ENCODE measurements at places on chromosomes 6 and 20. TPM values are rescaled to one million over a fixed set of nuclear protein-coding genes. Genes with fewer than 3 reads are reported as not detected.

DNA sequence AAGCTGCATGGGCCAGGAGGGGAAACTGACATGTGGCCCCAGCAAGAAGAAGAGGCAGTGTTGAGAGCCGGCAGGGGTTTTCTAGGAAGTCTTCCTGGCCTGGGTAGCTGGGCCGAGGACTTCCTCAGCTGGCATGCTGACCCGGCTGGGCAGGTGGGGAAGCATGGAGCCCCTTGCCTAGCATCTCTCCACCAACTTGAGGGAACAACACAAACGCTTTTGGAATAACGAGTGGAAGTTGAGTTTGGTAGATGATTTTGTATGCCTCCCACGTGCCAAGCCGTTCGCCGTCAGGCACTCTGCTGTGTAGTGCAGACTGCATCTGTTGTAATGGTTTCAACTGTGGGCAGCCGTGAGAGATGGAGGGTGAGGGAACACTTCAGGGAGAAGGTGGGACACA lies 7.3 kb downstream of the TMEM181 start:
- no peak for DNase-seq

The OR2J3 gene
- total RNA-seq = not detected

- DNase-seq = no peak
These were observed 345.3 kb downstream of the CDKAL1 start for GRCh38 chr6:20879526-20879925.

GRCh38 chr6:56515081-56515905 lies 127.4 kb downstream of the DST start:
- DNase-seq = no peak

The CNBD2 gene
- total RNA-seq = 4.9 TPM

The SLC24A3 gene
- not detected for total RNA-seq

- DNase-seq = no peak
These were observed 67.2 kb upstream of the SYNDIG1 start for GRCh38 chr20:24402188-24402587.

- DNase-seq = no peak
These were observed 757.1 kb upstream of the SLC35B3 start for GRCh38 chr6:9192405-9192909.

GRCh38 chr6:73743081-73743480 lies 47.1 kb downstream of the CD109 start:
- DNase-seq = no peak

The VWA7 gene
- total RNA-seq = 1.6 TPM

GRCh38 chr20:10540636-10541493 lies 105.8 kb downstream of the SLX4IP start:
- no peak for DNase-seq

DNA sequence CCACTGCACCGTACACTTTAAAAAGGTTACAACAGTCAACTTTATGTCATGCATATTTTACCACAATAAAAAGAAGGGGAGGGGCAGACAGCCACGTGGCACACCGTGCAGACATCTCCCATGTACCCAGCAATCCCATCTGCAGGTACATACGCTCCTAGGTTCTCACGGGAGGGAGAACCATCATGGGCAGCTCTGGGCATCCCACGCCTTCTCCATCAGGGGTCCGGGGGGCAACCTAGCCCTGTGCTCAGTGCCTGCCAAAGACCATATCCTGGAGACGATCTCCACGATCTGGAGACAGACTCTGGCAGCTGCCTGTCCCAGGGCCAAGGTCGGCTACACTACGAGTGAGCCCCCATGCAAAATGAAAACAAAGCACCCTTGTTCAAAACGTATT lies 2.5 kb upstream of the BNIP5 start:
- DNase-seq = no peak

The STX11 gene
- total RNA-seq = 19.4 TPM

DNA sequence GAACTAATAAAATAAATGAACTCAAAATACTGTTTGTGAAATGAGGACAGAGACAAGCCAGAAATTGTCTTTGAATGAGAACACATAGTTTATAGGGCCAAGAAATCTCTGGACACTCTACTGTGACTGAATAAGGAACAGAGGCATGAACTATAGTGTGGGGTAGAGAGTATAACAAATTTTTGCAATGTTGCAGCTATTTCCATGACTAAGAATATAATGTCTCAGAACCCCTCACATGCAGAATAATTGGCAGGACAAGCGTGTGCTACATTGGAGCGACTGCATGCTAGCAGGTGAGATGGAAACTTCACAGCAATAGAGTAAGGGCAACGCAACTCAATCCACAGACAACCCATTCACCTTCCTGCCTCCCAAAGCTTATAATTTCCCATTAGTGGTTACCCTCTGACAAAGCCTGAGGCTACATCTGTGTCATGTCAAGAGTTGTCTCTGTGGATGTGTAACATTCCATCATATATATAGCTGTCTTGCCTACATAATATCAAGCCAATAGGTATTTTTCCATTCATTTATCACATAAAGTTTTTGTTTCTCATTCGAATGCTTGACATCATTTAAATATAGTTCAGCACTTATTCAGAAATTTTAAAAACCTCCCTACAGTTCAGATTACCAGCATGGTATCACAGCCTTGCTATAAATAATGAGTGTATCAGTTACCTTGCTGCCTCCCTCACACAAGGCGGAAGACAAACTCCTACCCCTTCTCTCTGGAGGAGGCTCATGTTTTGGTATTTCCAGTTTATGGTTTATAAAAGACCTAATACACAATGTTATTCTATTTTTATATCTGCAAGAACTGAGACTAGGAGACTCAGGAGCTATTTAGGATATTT lies 47.9 kb upstream of the ECHDC1 start:
- DNase-seq = no peak

- DNase-seq = no peak
These were observed 135.0 kb upstream of the CCDC28A start for GRCh38 chr6:138638604-138639003.

GRCh38 chr20:13875265-13875811 lies 90.5 kb downstream of the NDUFAF5 start:
- no peak for DNase-seq

The FILIP1 gene
- total RNA-seq = not detected

DNA sequence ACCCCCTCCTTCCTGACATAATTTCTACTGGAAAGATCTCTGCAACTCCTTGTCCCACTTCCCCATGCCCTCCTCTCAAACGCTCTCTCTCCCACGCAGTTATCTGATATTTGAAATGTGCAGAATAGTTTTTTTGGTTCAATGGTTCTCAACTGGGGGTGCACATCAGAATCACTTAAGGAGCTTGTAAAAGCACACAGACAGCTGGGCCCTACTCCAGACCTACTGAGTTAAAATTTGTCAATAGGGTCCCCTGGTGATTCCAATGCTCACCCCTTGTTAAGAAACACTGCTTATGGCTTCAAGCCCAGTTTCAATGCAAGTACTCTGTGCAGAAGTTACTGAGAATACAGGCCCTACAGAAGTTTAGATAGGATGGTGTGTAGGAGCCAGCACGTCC lies 45.2 kb upstream of the KCNK16 start:
- no peak for DNase-seq

- DNase-seq = no peak
These were observed 13.5 kb downstream of the STK35 start for GRCh38 chr20:2114990-2115681.

GRCh38 chr6:119128252-119128912 lies 49.9 kb upstream of the FAM184A start:
- no peak for DNase-seq

DNA sequence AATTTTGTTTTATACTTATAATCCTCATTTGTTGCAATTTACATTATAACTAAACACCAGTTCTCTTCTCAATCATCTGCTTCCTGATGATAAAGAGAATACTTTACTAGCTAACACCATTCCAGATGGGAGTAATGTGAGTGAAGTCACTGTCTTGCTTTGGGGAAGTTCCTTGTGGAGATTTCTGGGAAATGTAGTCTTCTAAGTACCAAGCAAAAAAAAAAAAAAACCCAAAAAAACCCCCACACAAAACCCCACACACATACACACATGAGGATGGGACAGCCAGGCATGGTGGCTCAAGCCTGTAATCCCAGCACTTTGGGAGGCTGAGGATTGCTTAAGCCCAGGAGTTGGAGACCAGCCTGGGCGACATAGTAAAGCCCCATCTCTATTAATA lies 2.2 kb upstream of the SNPH start:
- DNase-seq = no peak

The OOEP gene
- not detected for total RNA-seq

The TCP11 gene
- not detected for total RNA-seq

- DNase-seq = no peak
These were observed 2.4 kb upstream of the ZBTB24 start for GRCh38 chr6:109485266-109485935.

DNA sequence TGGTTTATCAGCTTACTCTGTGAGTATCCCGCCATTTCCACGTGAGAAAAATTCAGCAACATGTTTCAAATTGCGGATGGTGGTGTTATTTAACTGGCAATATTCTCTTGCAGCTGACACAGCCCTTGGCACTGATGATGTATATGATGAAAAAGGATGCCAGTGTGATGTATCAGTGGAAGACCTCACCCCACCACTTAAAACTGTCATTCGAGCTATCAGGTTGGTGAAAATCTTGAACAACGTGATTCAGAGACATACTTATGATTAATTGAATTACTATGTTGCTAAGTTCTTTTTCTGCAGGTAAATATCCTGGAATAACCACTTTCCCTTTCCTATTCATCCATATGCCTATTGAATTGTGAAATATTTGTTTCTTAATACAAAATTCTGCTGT lies 55.7 kb downstream of the KHDC1L start:
- DNase-seq = no peak

The PGC gene
- not detected for total RNA-seq

DNA sequence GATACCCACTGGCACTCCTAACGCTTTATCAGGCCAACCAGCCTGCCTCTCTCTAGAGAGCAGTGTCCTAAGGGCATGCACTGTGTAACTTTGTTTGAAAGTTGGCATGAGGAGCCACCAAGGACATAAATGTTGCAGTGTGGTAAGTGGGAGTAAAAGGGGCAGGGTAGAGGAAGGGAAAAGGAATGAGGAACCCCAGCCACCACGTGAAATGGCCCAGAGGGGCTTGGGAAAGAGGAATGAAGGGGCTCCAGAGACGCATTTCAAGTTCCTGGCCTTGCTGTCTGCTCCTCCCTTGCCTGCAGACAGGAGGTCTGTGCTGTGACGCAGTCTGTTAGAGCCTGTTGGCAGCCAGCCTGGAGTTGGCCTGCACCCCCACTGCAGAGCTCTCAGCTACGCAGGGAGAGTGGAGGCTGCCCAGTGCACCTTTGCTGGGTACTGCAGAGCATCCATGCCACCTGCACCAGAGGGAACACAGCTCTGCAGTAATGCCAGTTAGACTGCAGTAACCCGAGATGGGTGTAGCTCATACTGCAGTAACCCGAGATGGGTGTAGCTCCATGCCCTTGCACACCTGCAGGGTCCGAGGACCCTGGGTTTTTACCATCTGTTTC lies 86.8 kb upstream of the SNAP25 start:
- DNase-seq = no peak

DNA sequence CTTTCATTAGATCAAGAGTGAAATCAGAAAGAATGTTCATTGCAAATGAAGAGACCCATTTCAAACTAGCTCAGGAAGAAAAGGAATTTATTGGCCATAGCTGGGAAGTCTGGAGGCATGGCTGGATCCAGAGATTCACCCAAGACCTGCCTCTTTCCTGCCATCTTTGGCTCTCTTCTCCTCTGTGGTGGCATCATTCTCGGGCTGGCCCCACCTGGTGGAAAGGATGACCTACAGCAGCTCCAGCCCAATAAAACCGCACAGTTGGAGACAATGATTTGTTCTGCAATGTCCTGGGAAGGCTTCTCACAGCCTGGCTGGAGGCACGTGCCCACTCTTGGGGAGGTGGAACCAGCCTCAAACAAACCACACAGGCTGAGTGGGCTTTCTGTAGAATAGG lies 18.1 kb upstream of the FERMT1 start:
- peak; percentile 27 for DNase-seq

Data from activated CD8-positive, alpha-beta T cell treated with anti-CD3 and anti-CD28 coated beads for 36 hours (primary cell).